ENCODE measurements at places on chromosomes 6 and 20.

GRCh38 chr6:43200541-43200940 lies 18.5 kb downstream of the CUL9 start:
- no peak for DNase-seq

DNA sequence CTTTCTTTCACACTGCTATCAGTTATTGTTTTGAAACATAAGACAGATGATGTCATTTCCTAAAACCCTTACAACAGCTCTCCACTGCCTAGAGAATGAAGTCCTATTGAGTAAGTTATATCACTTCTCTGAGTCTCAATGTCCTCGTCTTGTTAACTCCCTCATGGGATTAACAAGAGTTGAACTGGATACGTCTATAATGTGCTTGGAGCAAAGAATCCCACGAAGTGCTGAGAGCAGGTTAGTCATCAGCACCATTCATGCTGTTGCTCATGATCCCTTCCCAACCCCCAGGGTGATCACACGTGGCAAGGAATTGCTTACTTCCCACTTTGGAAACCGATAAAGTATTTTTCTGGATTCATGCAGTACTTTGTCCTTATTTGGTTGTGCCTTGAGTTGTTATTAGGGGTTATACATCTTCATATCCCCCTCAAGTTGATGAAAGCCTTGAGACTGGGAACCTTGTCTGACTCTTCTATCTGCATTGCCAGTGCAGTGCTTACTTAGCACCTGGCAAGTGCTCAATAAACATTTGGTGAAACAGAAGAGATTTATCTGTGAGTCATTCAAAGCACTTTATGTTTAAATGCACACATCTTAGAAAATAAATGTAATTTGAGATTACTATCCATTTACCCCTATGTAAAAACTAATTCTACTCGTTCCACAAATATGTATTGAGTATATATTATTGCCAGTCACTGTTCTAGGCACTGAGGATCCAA lies 487.5 kb downstream of the EPM2A start:
- no peak for DNase-seq

GRCh38 chr6:130320908-130321307 lies 44.9 kb upstream of the TMEM200A start:
- DNase-seq = no peak

- no peak for DNase-seq
Observed at GRCh38 chr20:37649017-37649416, 44.8 kb upstream of the CTNNBL1 start.

DNA sequence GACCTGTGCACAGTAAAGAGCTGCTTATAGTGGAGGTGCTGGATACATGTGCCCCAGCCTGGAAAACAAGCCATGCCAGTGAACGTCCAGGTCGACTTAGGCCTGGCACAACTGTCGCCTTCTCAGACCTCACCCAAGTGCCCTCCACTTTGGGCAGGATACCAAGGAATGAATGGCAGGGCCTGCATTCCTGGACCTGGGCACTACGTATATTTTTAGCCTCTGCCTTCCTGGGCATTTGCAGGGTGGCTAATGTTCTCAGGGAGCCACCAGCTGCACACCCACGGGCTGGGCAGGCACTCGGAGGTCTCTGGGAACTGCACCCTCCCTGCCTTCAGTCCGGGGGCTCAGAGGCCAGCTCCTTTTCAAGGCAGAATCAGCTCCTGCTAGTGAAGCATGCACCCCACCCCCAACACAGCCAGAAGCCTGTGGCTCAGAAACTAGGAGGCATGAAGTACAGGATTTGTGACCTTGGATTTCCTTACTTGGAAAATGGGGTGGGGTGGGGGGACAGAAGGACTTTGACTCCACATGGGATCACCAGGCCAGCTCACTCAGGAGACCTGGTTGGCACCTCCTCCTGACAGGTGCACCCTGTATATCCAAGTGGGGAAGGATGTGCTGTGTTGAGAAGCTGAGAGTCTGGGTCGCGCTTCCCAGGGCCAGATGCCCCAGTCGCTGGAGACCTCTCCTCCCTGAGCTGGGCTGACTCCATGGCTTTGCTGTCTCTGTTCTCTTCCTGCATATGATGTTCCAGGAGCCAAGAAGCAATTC lies 2.5 kb upstream of the LSM14B start:
- DNase-seq = no peak

GRCh38 chr6:149545258-149545753 lies 537 bp downstream of the PPIL4 start:
- no peak for DNase-seq

DNA sequence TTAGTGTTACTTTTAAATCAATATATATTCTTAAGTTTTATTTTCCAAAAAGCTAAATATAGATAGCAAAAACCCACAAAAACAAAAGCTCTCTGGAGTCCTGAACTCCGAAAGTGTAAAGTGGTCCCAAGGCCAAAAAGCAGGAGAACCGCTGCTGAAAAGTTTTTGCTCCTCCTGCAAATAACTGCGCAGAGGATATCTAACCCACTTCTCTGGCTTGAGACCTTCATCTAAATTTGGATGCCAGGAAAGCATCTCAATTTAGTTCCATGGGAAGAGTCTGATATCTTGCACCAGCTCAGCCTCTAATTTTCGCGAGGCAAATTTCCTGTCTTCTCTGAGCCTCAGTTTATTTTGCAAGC lies 523 bp downstream of the MRPS10 start:
- no peak for DNase-seq
